Activated CD4-positive, alpha-beta T cell treated with anti-CD3 and anti-CD28 coated beads, Interleukin-2, amount 50 U/mL, for 24 hours (primary cell): ENCODE measurements at places on chromosomes 1 and 21.

DNA sequence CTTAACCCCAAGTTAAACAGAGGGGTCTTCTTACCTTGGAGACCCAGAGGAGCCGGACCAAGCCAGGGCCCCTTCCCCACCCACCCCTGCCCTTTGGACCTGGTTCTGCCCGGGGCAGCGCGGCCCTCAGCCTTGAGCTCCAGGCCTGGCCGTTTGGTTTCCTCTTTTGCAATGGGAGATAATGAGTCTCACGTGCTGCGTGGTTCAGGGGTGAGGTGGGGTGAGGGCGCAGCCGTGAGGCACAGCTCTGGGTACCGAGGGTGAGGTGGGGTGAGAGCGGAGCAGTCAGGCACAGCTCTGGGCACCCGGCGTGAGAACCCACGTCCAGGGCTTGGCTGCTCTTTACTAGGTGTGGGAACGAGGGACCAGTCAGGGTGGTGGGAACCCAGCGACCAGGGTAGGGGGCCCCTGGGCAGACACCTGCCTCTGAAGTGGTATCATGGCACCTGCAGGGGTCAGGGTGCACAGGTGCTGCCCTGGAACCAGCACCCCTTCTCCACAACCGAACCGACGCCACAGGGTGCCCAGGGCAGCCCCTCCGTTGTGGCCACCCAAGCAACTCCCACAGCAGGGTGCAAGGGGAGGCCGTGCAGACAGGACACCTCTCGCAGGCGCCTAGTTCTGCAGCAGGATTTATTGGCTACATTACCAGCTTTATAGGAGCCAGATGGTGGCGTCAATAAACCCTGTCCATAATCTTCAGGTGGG is 182.2 kb downstream of the PRDM16 start:
- DNase-seq, result no peak

GRCh38 chr1:150895618-150896017 is 8.7 kb downstream of the CTXND2 start:
- no peak for DNase-seq

DNA sequence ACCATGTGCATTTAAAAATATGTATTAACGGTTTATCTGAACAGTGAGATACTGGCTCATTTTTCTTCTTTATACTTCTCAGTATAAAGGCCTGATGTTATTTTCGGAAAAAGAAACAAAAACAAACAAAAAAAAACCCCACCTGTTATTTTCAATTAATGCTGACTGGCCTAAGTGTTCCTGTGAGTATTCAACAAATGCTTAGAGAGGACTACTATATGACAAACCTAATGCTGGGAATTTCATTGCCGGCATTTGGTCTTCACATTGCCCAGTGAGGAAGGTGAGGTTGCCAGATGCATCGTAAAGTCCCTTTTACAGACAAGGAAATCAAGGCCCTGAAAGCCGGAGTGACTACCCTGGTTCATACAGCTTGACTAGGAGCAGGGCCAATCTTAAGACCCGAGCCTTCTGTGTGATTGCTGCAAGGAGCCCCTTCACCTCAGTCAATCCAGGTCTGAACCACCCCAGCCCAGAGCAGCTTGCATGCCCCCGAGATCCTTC is 599 bp downstream of the MRPL24 start:
- no peak for DNase-seq

DNA sequence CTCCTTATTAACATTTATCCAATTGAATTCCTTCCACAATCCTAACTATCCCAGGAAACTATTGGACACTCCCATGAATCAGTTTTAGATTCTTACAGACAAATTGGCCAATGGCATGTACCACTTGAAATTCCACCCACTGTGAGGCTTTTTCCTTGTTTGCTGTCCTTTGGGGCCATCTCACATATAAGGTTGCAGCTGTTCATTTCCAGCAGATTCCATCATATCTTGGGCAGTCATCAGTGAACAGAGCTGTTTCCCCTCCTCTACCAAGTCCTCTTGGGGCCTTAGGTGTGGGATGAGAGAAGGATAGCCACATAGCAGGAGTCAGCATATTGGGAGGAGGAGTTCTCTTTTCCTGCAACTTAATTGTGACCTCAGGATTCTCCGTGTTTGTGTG is 109.1 kb downstream of the HHAT start:
- DNase-seq, result no peak

DNA sequence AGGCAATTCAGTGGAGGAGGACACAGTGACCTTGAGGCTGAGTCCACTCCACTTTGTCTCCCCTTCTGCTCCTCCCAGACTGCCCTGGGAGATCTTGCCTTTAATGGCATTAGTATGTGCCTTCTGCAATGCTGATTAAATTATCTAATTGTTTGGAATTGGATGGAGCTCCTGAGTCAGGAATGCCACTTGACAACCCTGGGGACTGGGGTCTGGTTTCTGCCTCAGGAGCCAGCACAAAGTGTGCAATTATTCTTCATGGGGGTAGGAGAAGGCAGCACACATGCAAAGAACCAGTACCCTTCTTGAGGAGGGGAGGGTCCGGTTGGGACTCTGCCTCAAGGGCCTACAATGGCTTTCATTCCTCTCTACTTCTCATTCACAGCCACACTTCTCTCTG is 11.9 kb upstream of the PLXNA2 start:
- no peak for DNase-seq

DNA sequence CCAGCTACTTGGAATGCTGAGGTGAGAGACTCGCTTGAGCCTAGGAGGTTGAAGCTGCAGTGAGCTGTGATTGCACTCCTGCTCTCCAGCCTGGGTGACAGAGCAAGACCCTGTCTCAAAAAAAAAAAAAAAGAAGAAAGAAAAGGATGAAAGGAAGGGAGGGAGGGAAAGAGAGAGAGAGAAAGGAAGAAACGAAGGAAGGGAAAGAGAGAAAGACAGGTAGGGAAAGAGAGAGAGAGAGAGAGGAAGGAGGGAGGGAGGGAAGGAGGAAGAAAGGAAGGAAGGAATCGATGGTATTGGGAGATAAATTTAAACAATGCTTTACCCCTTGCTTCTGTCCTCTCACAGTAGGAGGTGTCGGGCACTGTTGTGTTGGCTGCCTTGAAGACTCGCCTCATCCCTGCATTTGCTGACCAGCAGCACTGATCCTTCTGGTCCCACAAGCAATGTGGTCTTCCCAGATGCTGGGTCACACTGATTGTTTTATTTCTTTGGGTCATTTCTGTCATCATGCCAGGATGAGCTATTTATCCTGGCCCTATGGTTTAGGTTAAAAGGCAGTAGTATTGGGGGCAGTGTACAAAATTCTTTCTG is 30.9 kb downstream of the GPR137B start:
- DNase-seq, result no peak
